GM19239 (cell line): ENCODE measurements at places on chromosomes 3 and 15.

DNA sequence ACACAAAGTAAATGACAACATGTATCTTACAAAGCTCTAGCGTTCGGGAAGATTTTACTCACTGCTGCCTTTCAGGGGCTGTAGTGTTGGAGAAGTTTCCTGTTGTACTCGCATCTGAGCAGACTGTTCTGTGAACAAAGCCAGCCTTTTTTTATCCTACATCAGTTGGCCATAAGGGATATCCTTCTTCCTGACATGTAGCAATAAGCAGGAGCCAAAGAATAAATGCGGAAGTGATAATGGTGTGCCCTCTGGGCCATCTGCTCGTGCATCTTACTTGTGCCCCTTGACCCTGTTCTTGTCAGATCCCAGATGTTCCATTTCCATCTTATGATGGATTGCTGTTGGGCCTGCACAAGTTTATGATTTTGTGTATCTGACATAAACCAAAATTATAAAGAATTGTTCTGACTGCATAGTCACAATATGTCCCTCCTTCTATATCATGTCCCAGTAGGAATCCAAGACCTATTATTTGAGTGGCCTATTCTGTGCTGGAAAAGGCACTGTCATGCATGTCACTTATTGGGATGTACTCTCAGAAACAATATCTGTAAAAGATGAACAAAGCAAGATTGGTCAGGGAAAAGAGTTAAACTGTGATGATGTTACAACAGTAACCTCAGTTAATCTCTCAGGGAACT, 631.3 kb downstream of the NSUN3 start:
- DNase-seq: no peak

DNA sequence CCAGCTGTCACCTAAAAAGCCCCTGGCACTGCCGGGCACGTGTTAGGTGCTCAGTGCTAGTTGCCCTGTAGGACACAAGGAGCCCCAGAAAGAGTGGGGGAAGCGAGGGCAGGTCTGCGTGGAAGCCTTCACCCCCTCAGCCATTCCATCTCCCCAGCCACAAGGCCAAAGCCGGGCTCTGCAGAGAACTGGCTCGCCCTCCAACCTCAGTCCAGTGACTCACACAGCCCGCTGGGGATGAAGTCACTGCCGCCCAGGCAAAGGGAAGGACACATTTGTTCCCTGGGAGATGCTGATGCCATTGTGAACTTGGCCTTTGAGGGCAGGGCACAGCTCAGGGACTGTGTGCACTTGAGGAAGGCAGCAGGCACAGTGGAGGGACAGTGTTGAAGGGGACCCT, 48.1 kb downstream of the IQSEC1 start:
- DNase-seq: no peak

DNA sequence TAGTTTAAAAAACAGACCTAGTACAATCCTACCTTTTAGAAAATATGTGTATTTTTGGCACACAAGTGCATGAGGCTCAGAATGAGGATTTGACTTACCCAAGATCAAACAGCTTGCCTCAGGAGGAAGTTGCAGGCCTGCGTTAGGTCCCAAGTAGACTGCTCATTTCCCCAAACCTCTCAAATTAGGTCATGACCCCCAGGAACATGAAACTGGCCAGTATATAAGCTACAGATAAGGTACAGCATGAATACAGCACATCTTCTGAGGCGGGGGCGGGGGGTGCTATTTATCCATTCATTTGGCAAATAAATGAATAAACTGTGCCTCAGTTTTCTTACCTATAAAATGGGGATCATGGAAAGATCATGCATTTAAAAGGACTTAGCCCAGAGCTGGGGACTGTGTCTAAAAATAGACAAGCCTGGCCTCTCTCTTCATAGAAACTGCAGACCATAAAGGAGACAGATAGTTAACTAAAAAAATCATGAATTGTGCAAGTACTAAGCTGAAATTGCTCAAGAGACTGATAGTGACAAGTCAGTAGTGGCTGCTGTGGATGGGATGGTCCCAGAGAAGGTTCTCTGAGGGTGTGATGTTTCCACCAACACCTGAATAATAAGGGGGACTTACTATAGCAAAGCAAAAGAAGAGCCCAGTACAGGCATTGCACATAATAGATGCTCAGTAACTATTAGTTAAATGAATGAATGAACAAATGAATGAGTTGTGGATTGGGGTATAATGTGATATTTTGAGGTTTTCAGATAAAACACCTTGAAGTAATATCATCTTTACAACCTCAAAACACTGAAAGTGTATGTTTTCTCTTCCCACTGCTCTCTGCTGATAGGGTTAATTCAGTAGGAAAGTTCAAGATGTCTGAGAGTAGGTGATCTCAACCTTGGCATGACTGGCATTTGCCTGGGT, 258.5 kb upstream of the PROK2 start:
- DNase-seq: no peak

- DNase-seq: no peak
These were observed 147.6 kb downstream of the TIGIT start for GRCh38 chr3:114441386-114441785.

- peak; percentile 90 for DNase-seq
These were observed at the start of the genes SCN11A and WDR48 for GRCh38 chr3:39051649-39052561. Gene SCN11A, minus strand, starts transcription at chr3:39051944. Its CDS starts 101,582 bp downstream, at chr3:38950362. Gene WDR48, plus strand, starts transcription at chr3:39052016. Its CDS starts 10 bp downstream, at chr3:39052026.

GRCh38 chr3:131549340-131549739, 46.6 kb upstream of the MRPL3 start:
- DNase-seq: no peak

DNA sequence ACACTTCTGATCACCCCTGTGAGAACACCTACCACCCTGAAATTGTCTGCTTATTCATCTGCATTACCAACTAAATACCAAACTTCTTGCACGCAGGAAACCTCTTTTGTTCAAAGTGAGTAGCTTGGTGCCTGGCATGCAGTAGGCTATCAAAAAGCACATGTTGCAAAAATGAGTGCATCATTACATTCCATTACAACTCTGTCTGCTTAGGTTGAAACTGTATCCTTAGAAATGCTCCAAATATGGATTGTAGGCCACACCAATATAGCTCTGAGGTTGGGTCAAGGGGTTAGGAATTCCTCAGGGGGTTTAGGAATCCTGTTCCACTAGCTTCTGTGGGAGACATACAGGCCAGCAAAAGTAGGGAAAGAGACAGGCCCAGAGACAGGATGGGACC, 107.2 kb downstream of the THRB start:
- no peak for DNase-seq

DNA sequence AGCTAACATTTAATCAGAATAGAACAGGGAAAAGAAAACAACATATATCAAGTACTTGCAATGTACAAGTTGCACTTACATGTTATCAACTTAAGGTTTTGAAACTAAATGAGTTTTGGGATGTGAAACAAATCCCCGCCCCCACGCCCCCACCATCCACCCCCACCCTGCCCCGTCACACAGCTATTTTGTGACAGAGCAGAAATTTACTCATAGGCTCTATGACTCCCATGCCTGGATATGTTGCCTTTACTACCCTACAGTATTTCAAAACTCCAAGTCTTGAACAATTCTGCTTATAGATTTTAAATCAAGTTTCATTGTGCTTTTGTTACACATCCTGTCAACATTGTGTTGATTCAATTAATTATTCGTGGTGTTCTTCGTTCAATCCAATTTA, 18.1 kb upstream of the IL1RAP start:
- DNase-seq: no peak

DNA sequence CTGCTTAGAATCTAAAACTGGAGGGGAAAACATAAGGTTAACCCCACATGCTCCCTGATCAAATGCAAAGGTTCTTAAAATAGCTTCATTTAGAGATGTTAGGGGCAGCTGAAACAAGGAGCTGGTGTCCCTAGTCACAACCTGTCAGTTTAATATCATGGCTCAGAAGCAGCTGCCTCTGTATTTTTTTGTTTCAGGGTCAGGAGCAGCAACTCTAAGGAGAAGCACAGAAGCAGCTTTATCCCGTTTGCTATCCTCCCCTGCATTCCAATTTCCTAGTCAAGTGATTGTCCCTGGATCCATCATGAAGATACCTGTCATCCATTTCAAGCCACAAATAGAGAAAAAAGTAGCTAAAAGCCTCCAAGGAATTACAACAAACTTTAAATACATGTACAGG, 4.1 kb downstream of the FILIP1L start:
- no peak for DNase-seq

- no peak for DNase-seq
These were observed 15.9 kb upstream of the ZBTB38 start for GRCh38 chr3:141352262-141352984.

GRCh38 chr3:193921465-193921864, 214.5 kb upstream of the HES1 start:
- no peak for DNase-seq

DNA sequence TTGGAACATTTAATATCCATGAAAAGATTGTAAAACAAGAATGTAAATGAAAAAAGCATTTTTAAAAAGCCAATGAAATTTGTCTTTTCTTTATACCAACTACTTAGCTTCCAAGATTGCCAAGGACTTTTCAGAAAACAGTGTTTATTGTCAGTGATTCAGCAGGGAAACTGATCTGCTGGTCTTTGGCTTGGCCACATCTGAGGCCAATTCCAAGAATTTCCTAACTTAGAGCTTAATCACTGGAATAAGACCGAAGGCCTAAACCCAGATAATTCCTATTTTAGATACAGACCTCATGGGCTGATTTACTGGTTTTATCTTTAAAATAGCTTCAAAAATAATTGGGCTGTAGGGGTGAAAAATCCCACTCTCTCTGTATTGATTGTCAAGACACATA, 260.5 kb upstream of the RORA start:
- DNase-seq: no peak

GRCh38 chr3:160879859-160880258, 123.8 kb downstream of the PPM1L start:
- no peak for DNase-seq

- no peak for DNase-seq
These were observed 52.4 kb upstream of the CMTM8 start for GRCh38 chr3:32186097-32186496.

DNA sequence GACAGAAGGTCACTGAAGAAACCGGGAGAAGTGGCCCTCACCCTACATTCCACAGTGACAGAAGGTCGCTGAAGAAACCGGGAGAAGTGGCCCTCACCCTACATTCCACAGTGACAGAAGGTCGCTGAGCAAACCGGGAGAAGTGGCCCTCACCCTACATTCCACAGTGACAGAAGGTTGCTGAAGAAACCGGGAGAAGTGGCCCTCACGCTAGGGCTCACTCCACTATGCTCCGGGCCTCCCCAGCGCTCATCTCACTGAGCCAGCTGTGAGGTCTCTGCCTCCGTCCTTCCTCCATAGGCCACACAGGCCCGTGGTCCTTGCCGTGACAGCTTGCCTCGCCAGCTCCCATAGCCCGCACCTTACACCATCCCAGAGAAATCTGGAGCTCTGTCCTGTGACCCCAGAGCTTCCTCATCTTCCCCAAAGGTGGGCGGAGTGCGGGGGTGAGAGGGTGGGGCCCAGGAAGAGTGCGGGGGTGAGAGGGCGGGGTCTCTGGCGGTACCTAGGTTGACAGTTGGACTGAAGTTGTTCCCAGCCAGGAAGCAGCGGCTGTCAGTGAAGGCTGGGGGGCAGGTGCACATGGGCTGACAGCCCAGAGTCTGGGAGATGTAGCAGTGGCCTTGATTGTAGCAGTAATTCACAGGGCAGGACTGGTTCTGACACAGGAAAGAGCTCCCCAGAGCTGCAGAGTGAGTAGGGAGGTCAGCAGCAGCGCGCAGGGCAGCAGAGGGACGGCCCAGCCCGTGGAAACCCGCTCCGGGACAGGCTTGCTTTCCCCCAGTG, 32.0 kb downstream of the MUC20 start:
- no peak for DNase-seq

DNA sequence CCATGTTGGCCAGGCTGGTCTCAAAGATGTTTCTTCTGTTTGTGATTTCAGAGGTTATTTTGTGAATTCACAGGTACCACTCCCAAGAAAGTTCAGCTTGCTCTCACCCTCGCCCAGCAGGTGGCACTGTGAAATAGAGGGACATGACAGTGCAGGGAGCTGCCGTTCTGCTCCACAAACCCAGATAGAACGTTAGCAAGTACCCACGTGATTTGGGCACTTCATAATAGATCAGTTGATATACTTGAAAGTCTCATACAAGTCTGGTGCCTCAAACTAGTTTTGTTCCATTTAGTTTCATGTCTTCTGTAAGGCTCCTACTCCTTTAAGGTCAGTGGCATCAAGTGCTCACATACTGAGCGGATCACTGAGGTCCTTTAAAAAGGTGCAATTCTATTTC, 45.5 kb downstream of the FILIP1L start:
- peak; percentile 53 for DNase-seq

- no peak for DNase-seq
These were observed 7.2 kb downstream of the KLHL6 start for GRCh38 chr3:183548262-183548769.

DNA sequence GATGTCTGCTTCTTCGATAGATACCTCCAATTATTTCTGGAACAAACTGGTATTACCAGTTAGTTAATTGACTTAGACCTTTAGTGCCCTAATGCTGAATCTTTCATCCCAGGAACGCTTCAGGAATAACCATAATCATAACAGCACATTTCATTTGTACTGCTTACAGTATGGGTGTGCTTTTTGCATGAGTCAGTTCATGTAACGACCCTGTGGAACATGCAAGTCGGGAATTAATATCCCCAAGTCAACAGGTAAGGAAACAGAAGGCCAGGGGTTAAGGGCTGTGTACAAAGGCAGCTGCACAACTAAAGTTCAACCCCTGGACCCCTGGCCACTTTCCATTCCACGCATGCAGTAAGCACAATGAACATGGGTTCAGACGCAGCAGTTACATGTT, 49.2 kb downstream of the ADCY5 start:
- DNase-seq: no peak

DNA sequence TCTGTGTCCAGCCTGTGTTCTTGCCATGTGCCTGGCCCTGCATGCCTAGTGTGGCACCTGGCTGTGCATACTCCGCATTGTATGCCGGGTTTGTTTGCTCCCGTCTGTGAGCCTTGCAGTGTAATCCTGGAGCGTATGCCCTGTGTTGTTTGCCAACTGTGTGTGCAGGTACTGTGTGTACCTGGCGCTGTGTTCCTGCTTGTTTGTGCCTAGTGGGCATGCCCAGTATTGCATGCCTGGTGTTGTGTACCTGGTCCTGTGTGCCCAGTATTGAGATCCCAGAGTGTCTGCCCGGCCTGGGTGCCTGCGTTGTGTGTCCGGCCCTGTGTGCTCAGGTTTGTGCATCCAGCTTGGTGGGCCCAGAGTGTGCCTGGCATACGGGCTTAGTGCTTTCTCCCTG, 54.5 kb upstream of the CHRNA7 start:
- DNase-seq: no peak

DNA sequence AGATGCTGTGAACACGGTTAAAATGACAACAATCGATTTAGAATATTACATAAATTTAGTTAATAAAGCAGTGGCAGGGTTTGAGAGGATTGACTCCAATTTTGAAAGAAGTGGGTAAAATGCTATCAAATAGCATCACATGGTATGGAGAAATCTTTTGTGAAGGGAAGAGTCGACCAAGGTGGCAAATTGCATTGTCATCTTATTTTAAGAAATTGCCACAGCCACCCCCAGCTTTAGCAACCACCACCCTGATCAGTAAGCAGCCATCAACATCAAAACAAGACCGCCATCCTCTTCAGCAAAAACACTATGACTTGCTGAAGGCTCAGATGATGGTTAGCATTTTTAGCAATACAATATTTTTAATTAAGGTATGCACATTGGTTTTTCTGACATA, 5.7 kb upstream of the CCR5 start:
- DNase-seq: no peak
